ENCODE measurements at places on chromosomes 12 and 14. TPM values are rescaled to one million over a fixed set of nuclear protein-coding genes. Genes with fewer than 3 reads are reported as not detected.

PLEKHG7 gene
- not detected for total RNA-seq

SERPINA12 gene
- total RNA-seq = not detected

BDKRB1 gene
- total RNA-seq = not detected

STXBP6 gene
- 33.7 TPM for total RNA-seq

COX8C gene
- total RNA-seq = not detected

FBXO33 gene
- total RNA-seq = 17.8 TPM

CDH24 gene
- 14.1 TPM for total RNA-seq

TMTC2 gene
- 43.4 TPM for total RNA-seq

ERG28 gene
- 12.2 TPM for total RNA-seq

FAM90A1 gene
- total RNA-seq = not detected

SLC10A1 gene
- not detected for total RNA-seq

CHGA gene
- total RNA-seq = 59.1 TPM

FGD4 gene
- total RNA-seq = 71.3 TPM

APOF gene
- not detected for total RNA-seq

ARID4A gene
- 55.4 TPM for total RNA-seq

IL31 gene
- not detected for total RNA-seq

CEP170B gene
- 31.8 TPM for total RNA-seq

ITGA7 gene
- 14.5 TPM for total RNA-seq

TCL1B gene
- total RNA-seq = not detected

TCTN1 gene
- 58.6 TPM for total RNA-seq

PAPLN gene
- total RNA-seq = 1.4 TPM

DPY19L2 gene
- 35.5 TPM for total RNA-seq

KRT75 gene
- not detected for total RNA-seq

KRT83 gene
- not detected for total RNA-seq

KRT8 gene
- 0.92 TPM for total RNA-seq

BATF gene
- 1.6 TPM for total RNA-seq

KRT3 gene
- total RNA-seq = 0.23 TPM

RASSF9 gene
- total RNA-seq = 7.2 TPM

BDKRB2 gene
- total RNA-seq = 0.69 TPM

TMEM30B gene
- 0.23 TPM for total RNA-seq

BHLHE41 gene
- 5.5 TPM for total RNA-seq

LBHD2 gene
- total RNA-seq = 1.2 TPM

RFLNA gene
- total RNA-seq = 8.8 TPM

SIX4 gene
- total RNA-seq = 0.92 TPM

PPFIBP1 gene
- 72.4 TPM for total RNA-seq

TMEM229B gene
- total RNA-seq = 35.1 TPM

GLI1 gene
- 1.6 TPM for total RNA-seq

IL26 gene
- not detected for total RNA-seq

TMEM263 gene
- total RNA-seq = 50.7 TPM

SERPINA10 gene
- total RNA-seq = not detected

CLMN gene
- total RNA-seq = 3.2 TPM

PRIMA1 gene
- total RNA-seq = 1.6 TPM

NYNRIN gene
- total RNA-seq = 13.8 TPM

Measured in diencephalon (tissue), 1 donor.